ENCODE measurements at places on chromosomes 11 and 22. TPM values are rescaled to one million over a fixed set of nuclear protein-coding genes. Genes with fewer than 3 reads are reported as not detected.
A peak's percentile ranks its signal among the peaks of the same experiment; 100 is the strongest.

DNA sequence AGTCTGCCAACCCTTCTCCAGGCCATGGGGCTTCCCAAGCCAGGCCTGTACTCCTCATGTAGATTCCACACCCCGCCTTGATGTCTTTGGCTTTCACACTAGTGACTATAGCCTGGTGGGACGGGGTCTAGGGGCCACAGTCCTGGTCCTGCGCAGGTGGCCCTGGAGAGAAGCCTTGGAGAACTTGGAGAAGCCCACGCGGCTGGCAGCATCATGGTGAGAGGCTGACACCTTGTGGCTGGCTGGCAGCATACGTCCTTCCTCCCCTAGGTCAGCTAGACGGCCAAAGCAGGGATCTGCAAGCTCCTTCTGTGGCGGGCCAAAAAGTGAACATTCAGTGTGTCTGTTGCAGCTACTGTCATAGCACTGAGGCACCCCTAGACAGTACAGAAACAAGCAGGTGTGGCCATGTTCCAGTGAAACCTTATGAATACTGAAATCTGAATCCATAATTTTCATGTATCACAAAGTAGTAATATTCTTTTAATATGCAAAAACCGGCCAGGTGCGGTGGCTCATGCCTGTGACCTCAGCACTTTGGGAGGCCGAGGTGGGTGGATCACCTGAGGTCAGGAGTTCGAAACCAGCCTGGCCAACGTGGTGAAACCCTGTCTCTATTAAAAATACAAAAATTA lies 42.0 kb downstream of the FAM83F start:
- no peaks in the 10 kb centered on the region for H3K36me3 ChIP-seq
- no peak overlapping the region for H3K27ac ChIP-seq
- H3K4me3 ChIP-seq = no peak overlapping the region
- H3K27me3 ChIP-seq = peaks cover 10% of the 10 kb centered on the region
- peak; percentile 66 for DNase-seq
- H3K4me1 ChIP-seq = peaks cover 11% of the 10 kb centered on the region

DNA sequence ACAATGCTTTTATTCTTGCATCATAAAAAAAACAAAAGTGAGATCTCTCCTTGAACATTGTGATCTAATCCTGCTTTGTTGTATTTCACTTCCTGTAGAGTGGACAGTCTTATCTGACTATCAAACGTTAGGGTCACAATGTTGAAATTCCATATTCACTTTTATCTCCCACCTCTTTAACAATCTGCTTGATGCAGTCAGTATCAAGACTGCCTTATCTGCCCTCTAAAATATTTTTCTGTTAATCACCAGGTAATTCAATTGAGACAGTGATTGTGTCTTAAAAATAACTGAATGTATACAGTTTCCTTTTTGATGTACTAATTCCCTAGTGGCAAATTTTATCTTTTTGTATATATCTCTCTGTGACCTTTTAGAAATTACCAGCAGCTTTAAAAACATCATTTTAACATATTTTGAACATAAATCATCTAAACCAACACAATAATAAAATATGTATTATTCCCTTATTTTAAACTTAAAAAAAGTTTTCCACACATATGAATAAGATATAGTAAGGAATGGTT lies 143.1 kb upstream of the MPPED2 start:
- no peak overlapping the region for H3K4me3 ChIP-seq
- no peak for DNase-seq
- peaks cover 7% of the 10 kb centered on the region for H3K27me3 ChIP-seq
- H3K4me1 ChIP-seq = no peaks in the 10 kb centered on the region
- H3K27ac ChIP-seq = no peak overlapping the region

GRCh38 chr11:44261800-44262591 lies 47.9 kb downstream of the ALX4 start:
- no peak for DNase-seq
- no peak overlapping the region for H3K4me3 ChIP-seq

DNA sequence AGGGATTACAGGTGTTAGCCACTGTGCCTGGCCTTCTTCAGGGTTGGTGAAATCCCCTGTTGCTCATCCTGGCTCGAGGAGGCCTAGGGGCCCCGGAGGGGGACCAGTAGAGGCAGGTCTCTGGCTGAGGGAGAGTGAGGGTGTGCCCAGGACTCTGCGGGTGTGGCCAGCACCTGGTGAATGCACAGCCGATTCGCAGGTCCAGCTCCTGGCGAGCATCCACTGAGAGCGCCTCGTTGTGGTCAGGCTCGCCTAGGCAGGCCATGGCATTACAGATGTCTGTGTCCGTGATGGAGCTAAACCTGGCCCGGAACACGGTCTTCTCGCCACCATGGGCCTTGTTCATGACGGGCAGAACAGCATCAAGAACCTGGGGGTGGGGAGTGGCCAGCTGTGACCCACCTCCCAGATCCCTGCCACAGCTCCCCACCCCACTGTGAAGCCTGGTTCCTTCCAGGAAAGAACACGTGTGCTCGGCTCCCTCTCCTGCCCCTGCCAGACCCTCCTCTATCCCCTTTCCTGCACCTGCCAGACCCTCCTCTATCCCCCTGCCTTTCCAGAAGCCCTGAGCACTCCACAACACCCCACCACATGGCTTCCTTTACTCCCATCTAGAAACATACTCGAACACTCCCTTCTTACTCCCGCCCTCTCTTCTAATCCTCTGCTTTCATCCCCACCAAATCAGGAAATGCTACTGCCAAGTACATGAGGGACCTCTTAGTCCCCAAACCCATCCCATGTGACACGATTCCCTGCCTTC lies 12.4 kb downstream of the TOP3B start:
- H3K4me3 ChIP-seq = no peak overlapping the region
- no peak overlapping the region for H3K27ac ChIP-seq
- no peak for DNase-seq
- H3K27me3 ChIP-seq = no peaks in the 10 kb centered on the region

Gene GRM5
- not detected for total RNA-seq

- H3K4me3 ChIP-seq = no peak overlapping the region
- no peak overlapping the region for H3K27ac ChIP-seq
- no peaks in the 10 kb centered on the region for H3K4me1 ChIP-seq
- no peaks in the 10 kb centered on the region for H3K27me3 ChIP-seq
- DNase-seq = no peak
Measured at GRCh38 chr11:73114110-73114834, 27.8 kb downstream of the FCHSD2 start.

Gene RBM14
- total RNA-seq = 85.6 TPM

DNA sequence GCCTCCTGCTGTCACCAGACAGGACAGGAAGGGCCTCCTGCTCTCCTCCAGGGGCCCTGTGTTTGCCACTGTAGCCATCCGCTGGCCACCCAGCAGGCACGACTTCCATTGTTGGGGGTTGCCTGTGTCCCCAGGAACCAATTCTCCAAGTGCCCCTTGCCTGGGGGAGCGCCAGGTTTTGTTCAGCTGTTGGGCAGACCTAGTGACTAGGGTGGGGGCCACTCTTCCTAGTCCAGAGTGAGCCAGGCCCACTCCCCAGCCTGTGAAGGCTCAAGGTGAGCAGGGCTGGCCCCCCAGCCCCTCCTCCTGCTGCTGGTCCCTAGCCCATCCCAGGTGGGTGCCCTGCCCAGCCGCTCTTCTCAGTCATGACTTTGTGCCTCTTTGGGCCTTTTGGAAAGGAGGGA lies 30.9 kb downstream of the OSBPL5 start:
- H3K4me1 ChIP-seq = no peaks in the 10 kb centered on the region
- no peaks in the 10 kb centered on the region for H3K27me3 ChIP-seq
- H3K36me3 ChIP-seq = no peaks in the 10 kb centered on the region
- H3K4me3 ChIP-seq = no peak overlapping the region
- no peak for DNase-seq

DNA sequence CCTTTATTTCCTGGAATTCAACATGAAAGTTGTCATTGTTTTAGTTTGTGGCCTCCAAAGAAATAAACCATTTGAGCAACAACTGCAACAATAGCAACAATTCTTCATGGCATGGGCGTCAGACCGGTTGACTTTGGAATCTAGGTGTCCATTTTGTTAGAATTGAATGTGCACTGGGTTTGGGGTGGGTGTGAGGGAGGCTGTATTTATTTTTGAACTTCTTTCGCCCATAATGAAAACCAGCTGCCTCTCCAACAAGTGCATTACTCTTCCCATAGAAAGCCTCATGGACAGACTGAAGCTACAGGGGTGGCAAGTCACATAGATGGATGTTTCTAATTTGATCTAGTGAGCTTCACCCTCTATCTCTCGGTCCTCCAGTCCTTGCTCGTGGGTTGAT lies 85.4 kb downstream of the ADAMTS15 start:
- no peak overlapping the region for H3K27ac ChIP-seq
- no peaks in the 10 kb centered on the region for H3K4me1 ChIP-seq
- DNase-seq = no peak
- no peak overlapping the region for H3K4me3 ChIP-seq
- H3K27me3 ChIP-seq = peaks cover 6% of the 10 kb centered on the region

Gene TMEM151A
- 0.10 TPM for total RNA-seq

All from activated T-cell treated with anti-CD3 and anti-CD28 coated beads, Interleukin-2, amount 50 U/mL, for 72 hours (primary cell).